ENCODE measurements at places on chromosomes 12 and 14.

- no peak for DNase-seq
Measured at GRCh38 chr12:64525461-64526160, 73.7 kb downstream of the TBK1 start.

GRCh38 chr14:26820138-26820537 is 222.3 kb upstream of the NOVA1 start:
- DNase-seq = no peak

DNA sequence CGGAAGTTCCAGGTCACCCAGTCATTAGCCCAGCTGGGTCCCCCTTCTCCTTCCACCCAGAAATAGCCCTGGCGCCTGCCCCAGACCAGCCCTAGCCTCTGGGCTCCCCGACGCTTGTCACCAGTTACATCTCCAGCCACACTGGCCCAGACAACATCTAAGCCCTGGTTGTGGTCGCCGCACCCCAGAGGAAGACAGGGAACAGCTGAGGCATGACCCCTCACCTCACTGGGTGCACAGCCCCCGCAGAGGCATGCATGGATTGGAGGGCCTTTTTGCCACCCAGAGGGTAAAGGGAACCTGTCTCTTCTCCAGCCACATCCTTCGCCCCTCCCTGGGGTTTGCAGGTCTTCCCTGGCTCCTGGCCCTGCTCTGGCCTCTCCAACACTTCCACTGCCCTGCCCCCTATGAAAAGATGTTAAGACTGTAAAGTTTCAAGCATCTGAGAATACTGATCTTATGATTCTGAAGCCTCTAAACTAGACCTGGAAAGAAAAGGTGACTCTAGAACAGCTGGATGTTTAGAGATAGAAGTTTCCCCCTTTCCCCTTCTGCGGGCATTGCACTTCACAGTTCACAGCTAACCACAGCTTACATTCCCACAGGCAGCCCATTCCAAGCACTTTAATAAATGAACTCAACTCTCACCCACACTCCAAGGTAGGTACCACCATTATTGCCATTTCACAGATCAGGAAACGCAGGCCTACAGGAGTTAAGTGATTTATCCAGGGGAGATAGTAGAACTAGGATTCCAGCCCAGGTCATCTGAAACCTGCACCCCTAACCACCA is 14.7 kb downstream of the TMEM119 start:
- no peak for DNase-seq

DNA sequence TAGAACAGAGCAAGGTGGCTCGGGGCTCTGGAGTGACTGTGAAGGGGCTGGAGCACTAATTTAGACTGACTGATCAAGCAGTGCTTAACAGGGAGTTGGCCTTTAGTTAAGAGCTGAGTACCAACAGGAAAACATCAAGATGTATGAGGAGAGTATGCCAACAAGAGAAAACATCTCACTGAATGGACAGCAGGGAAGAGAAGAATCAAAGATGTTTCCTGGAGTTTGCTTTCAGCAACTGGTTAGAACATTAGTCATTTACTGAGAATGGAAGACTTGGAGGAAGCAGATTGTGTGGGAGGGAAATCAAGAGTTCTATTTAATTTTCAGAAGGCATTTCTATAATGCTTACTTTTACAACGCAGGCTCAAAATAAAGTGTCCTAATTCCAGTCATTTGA is 259.3 kb downstream of the ADAMTS20 start:
- no peak for DNase-seq

DNA sequence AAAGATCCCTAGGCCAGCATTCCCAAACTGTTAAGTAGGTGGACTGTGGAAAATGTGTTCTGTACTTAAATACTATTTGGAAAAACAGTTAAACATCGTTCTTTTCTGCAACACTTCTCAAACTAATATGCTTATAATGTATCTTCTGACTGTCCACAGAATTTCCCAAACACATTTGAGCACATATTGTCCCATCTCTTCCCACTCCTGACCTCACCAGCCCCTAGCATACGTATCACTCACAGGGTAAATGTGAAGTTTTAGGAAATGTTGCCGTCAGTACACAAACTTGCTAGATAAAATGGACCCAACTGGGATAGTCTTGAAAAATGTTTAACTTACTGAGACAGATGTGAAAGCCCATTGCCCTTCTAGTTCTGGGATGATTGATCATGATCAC is 27.7 kb downstream of the ARID2 start:
- no peak for DNase-seq

DNA sequence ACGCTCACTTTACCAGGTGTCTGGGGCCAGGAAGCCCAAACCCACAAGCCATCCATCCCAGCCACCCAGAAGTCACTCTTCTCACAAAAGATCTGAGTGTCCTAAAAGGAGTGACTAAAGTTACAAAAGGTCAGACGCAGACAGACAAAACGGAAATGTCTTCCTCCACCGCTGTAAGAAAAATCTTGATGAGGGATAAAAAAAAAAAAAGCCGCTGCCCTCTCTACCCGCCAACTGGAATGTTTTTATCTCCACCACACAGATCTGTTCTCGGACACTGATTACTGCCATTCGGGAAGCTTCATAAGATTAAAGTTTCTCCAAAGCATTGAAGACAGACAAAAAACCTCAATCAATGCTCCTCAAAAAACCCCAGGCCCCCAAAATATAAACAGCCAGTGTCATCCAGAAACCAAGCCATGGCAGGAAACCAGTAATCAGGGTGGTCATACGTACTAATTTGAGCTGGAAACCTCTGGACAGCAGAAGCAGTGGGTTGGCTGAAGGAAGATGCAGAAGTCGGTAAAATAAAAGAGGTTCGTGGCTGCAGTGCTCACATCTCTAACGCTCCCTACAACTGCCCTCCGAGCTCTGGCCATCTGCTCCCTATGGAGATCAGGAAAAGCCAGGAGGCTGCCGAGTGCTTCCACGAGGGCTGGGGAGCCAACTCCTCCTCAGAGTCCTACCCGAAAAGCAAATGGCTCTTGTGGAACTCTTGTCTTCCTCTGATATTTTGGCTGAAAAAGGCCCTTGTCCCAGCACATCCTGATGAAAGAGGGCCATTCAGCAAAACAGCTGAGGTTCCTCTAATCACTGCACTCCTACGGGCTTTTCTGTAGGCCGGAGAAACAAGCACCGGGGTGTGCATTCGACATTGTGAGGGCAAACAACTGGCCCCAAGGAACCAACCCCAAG is 30.3 kb downstream of the SSH1 start:
- no peak for DNase-seq

DNA sequence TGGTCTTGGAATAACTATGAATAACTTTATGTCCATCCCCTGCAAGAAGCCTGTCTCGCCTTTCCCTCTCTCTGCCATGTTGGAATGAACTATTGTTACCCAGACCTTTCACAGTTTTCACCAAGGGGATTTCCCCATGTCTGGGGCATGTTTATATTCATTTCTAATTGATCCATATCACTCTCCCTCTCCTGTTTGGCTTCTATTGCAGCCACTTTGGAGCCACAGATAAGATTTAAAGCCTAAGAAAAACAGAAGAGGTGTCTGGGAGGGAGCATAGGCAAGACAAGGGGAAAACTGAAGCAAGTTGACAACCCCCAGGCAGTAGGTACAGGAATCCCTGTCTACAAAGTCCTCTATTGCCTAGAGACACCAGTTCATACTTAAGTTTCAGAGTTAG is 41.0 kb upstream of the FOXJ2 start:
- DNase-seq = no peak

- no peak for DNase-seq
Measured at GRCh38 chr14:91351512-91351862, 66.1 kb downstream of the CCDC88C start.

All from brain pericyte (primary cell).